Left cardiac atrium (tissue), 4 donors: ENCODE measurements at places on chromosomes 2 and 18.

- no peak for DNase-seq
Measured at GRCh38 chr18:1047406-1047805, 142.7 kb downstream of the ADCYAP1 start.

- DNase-seq, result no peak
Measured at GRCh38 chr2:215171151-215171550, 32.7 kb upstream of the ABCA12 start.

DNA sequence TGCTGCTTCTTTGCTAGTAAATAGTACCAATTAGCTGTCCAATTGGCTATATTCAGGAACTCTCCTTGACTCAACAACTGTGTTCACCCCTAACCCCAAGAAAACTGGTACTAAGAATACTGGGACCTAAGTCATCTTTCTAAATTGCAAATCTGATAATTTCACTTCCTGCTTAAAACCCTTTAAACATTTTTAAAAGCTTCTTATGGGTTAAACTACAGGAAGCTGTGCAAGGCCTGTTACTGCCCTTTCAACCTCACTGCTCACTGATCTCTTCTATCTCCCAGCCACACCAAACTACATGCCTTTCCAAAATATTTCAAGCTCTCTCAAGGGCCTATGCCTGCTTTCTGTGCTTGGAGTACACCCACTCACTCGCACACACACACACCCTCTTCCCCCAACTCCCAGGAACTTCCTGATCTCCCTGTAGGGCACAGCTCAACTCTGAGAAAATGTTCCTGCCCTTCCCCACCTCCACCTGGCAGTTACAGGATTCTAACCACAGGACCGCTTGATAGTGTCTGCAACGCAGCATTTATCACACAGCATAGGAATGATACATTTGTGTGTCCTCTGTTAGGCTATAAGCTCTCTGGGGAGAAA lies 6.7 kb downstream of the LMAN1 start:
- DNase-seq, result no peak

DNA sequence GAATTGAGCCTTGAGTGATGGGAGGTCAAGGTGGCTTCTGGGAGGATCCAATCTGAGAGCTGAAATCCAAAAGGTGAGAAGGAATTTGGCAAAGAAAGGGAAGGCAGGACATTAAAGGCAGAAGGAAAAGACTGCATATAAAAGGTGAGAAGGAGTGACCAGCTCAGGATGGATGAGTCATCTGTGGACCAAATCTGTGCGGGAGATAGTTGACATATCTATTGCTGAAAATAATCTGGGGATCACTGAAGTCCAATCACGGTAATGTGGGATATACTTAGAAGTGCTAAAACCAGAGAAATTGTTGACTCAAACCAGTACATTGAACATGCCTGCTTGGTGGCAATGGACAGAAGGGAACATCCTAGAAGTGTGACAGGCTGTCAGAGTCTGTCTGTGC lies 8.0 kb upstream of the PTPN4 start:
- DNase-seq, result no peak

GRCh38 chr18:59918320-59918755 lies 18.5 kb downstream of the PMAIP1 start:
- peak; percentile 40 for DNase-seq

DNA sequence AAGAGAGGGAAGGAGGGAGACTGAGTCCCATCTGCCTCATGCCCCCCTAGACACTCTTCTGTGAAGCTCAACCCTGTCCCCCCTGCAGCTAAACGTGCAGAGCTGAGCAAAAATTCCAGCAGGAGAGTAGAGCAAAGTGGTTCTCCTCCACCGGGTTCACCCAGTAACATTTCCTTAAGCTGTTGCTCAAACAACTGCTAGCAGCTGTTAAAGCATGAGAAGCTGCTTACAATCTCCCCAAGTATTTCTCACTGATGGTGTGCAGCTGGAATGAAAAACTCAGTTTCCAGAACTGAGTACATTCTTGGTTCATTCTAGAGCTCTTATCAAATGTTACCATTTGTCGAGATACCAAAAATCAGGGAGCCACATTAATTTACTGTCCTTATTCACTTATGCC lies 92.3 kb downstream of the STK39 start:
- no peak for DNase-seq

DNA sequence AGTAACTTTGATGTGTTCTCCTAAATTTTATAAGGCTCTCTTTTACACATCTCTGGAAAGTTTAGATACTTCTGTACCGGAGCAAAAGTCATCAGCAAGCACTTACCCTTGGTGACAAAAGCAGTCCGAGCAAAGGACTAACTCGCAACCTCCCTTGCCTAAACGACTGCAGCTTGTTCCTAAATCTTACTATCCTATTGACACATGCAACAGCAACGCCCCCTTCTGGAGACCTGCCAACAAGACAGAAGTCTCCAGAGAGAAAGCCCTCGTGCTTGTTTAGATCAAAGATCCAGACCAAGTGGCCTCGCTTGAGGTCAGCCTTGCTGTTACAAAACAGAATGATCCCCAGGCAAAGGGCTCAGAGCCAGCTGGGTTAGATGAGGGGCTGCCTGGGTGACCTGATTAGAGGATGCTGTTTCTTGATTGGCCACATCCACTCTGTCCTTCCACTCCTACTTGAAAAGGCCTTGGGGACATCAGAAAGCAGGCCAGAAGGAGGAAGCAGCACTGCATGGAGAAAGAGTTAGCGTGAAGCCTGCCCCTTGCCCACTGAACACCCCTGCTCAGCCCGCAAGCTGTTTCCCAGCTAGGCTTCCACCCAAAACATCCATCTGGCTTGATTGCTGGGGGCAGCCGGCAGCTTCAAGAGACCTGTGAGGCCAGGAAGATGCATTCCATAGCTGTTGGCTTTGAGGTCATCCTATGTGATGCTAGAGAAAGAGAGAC lies 94.3 kb downstream of the HNRNPLL start:
- peak; percentile 91 for DNase-seq

GRCh38 chr2:219658196-219658846 lies 30.9 kb downstream of the SLC4A3 start:
- DNase-seq, result no peak

DNA sequence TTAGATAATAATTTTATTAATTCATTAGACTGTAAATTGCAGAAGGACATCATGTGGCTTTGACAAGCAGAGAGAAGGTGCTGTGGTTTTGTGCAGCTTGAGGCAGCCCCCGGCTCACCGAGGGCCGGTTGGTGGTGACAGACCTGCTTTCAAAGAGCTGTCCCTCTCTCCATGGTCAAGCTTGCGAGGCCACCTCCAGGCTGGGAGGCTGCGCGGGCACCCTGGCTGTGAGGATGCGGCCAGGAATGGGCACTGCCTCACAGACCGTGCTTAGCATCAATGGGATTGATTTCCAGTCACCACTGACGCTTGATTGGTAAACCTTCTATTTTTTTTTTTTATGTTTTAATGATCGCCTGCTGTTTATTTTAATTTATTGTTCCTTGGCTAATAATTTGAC lies 690.9 kb downstream of the GALR1 start:
- no peak for DNase-seq
